ENCODE measurements at places on chromosomes 11 and 22.

GRCh38 chr22:29661336-29661735 is 57.9 kb downstream of the NF2 start:
- DNase-seq = no peak

- DNase-seq = peak; percentile 57
Observed at GRCh38 chr22:24230911-24231656, 13.8 kb downstream of the GGT5 start.

GRCh38 chr11:79244241-79244772 is 196.5 kb downstream of the TENM4 start:
- no peak for DNase-seq

GRCh38 chr11:17385492-17385891 is 3.0 kb downstream of the KCNJ11 start:
- no peak for DNase-seq

DNA sequence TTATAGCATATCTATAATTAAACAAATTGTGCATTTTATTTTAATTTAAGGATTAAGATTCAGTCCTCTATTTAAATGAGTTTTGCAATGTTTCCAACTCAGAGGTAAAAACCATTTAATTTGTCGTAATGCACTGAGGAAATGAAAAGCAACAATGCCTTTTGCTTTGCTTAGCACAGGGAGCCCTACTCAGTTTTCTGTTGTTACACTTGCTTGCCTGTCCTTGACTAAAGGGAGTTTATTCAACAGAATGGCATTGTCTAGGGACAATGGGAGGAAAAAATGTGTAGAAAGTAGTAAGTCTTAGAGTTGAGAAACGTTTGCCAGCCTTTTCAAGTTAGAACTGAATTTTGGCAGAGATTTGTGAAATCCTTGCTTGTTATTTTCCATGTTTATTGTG is 734.2 kb upstream of the ANO3 start:
- no peak for DNase-seq

DNA sequence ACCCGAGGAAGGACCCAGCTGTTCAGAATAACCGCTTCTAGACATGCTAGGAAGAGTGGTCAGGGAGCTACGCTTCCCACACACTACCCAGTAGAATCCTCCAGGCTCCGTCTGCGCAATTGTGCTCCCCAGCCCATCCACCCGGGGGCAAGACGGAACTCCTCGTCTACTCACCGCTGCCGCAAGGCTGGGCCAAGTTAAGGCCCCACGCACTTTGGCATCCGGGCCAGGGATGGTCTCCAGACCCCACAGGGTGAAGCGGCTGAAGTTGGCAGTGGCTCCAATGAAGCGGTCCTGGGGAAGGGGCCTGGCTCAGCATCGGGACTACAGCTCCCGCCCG is 757 bp downstream of the RNASEH2C start:
- no peak for DNase-seq

Measured in stimulated activated CD8-positive, alpha-beta memory T cell treated with anti-CD3 and anti-CD28 coated beads, Interleukin-7, amount 100 ng/mL, for 1 hour (primary cell).